Stimulated activated CD8-positive, alpha-beta memory T cell treated with anti-CD3 and anti-CD28 coated beads, Interleukin-7, amount 100 ng/mL, for 1 hour (primary cell): ENCODE measurements at places on chromosomes 11 and 22.

GRCh38 chr11:64134963-64135362 lies 30.9 kb downstream of the MACROD1 start:
- no peak for DNase-seq

- DNase-seq = no peak
These were observed 73.7 kb upstream of the KIRREL3 start for GRCh38 chr11:127074151-127074761.

GRCh38 chr22:19896665-19897355 lies 42.1 kb upstream of the GNB1L start:
- DNase-seq = no peak

- DNase-seq = no peak
These were observed 407.4 kb upstream of the SYN3 start for GRCh38 chr22:33465554-33465953.

- DNase-seq = no peak
These were observed 23.7 kb downstream of the FAR1 start for GRCh38 chr11:13692172-13692571.

- no peak for DNase-seq
These were observed 126.5 kb downstream of the VPREB1 start for GRCh38 chr22:22371031-22371541.

GRCh38 chr22:37420686-37421467 lies 6.4 kb downstream of the ELFN2 start:
- no peak for DNase-seq

- no peak for DNase-seq
These were observed 154.3 kb downstream of the MSANTD4 start for GRCh38 chr11:105867742-105868141.
